ENCODE measurements at places on chromosomes 1 and 21.

GRCh38 chr1:20823845-20824244 lies 36.7 kb upstream of the HP1BP3 start:
- no peak for DNase-seq

- DNase-seq, result no peak
Measured at GRCh38 chr1:169466259-169467230, 19.2 kb downstream of the SLC19A2 start.

- DNase-seq, result no peak
Measured at GRCh38 chr1:18280956-18281355, 173.4 kb downstream of the IGSF21 start.

DNA sequence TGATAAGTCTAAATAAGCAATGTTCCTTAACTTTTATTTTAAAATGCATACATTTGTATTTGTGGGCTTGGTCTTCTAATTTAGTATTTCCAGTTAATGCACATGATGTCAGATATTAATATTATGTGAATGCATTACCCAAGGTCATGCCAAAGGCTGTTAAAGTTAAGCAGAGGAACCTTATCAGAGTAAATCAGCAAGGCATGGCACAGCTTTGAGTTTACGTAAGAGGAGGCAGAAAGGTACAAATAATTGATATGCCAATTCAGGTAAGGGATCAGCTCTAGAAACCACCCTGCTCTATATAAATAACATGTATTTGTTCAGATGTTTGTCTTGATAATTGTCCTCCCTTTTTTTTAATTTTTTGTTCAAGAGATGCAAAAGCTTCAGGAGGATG lies 64.5 kb upstream of the CHRM3 start:
- no peak for DNase-seq

DNA sequence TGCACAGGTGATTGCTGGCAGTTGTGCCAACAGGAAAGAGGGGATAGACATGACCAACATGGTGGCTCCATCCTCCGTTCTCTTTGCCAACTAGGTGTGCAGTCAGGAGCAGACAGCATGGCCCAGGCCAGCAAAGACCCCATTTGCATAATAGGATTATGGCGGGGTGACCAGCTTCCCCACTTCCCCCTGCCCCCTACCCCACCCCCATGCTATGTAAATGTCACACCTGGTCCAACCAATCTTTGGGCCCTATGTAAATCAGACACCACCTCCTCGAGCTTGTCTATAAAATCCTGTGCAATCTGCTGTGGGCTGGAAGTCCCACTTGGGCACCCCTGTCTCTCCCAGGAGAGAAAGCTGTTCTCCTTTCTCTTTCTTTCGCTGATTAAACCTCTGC lies 146.0 kb downstream of the SLC30A10 start:
- no peak for DNase-seq

DNA sequence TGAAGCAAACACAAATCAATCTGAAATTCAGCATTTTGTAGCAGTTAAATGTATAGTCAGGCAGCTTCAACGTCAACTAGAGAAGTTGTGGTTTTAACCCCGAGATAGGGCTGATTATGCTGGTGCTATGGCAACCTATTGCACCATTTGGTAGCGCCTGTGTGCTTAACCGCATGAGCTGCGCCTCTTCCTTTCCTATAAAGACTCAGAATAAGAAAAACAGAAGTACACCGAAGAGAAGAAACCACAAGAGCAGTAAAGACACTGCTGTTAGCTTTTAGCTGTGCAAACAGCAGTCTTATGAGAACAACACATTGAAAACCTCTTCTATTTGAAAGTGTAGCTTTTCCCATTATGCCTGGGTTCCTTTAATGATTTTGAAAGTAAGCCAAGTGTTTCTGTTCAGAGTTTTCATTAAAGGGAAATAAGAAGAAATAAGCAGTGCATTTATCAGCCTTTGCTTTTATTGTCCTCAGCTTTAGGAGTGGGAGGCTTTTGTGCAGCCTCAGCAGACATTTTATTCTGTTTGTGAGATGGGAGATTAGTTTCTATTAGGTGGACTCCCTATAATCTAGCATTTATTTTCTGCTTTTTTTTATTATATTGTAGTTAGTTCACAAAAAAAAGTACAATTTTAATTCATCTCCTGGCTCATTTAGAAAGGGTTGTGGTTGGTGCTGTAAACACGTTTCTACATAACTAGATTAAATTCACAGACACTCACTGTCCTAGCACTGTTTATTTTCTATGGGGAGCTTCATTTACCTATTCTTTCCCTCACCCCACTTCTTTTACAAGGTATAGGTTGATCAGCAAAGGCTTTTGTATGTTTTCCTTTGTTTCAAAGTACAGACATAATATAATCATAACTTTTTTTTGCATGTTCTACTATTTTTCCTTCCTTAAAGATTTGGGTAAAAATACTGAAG lies 43.3 kb downstream of the PTPRC start:
- no peak for DNase-seq

- DNase-seq, result no peak
Measured at GRCh38 chr1:7962014-7962335, 464 bp downstream of the PARK7 start.

GRCh38 chr21:16554503-16554902 lies 824.7 kb downstream of the USP25 start:
- no peak for DNase-seq

DNA sequence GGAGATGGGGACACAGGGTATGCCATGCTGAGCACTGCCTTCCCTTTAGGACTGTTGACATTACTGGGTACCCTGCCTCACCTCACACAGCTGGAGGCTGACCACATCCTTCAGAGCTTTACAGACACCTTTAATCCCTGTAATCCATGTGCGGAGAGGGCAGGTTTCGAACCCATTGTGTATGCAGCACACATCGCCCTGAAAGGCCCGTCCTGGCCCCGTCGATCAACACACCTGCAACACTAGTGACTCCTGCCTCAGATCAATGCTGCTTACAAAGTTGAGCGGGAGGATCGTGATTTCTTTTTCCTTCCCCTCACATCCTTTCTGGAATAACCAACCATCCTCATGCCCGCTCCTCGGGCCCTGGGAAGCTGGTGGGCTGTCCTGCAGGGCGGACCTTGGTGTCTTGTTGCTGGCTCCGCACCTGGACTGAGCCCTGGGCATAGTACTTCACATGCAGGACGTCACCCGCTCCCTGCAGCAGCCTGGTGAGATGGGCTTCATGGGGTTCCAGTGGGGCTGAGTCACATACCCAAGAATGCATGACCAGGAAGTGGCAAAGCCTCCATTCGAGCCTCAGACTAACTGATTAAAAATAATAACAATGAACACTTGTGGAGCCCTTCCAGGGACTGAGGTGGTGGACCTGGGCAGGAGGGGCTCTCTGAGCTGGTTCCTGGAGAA lies 403.6 kb downstream of the PTPRU start:
- DNase-seq, result no peak

GRCh38 chr1:24345334-24345733 lies 26.2 kb downstream of the GRHL3 start:
- DNase-seq, result no peak

- DNase-seq, result no peak
Measured at GRCh38 chr1:206797534-206798383, 25.5 kb upstream of the IL10 start.

GRCh38 chr1:157371221-157371620 lies 181.1 kb downstream of the FCRL5 start:
- no peak for DNase-seq

- no peak for DNase-seq
Measured at GRCh38 chr1:40226192-40226591, 21.5 kb upstream of the TMCO2 start.

GRCh38 chr1:224589006-224589405 lies 27.1 kb upstream of the CNIH3 start:
- no peak for DNase-seq

- DNase-seq, result no peak
Measured at GRCh38 chr1:85398391-85399064, 66.4 kb downstream of the DDAH1 start.
